ENCODE measurements at places on chromosomes 5 and 9.

GRCh38 chr9:3441197-3441816, 84.5 kb downstream of the RFX3 start:
- DNase-seq = no peak

DNA sequence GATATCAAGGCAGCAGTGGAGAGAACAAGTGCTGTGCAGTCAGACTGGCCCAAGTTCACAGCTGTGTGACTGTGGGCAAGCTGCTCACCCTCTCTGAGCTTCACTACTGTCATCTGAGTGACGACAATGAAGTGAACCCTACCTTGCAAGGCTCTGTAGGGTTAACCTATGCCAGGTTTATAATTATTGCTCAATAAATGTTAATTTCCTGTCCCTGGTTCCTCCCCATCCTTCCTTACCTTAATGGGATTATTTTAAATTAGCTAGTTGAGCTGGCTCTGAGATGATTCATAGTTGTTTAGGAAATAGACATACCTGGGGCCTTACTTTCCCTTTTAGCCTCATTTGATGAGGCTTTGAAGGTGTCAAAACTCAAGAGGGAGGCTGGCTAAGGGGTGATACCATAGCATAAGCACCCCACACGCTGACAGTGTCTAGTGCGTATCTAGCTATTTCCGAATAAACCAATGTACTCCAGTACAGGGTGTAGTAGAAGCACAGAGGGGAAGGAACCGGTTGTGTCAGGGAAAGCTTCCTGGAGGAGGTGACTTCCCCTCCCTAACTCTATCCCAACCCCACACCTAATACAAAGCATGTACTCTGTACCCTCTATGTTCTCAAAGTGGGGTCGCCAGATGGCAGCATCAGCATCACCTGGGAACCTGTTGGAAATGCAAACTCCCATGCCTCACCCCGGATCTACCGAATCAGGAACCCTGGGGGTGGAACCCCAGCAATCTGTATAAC, 63.3 kb upstream of the SLC25A51 start:
- DNase-seq = no peak

GRCh38 chr9:109652112-109652511, 127.9 kb upstream of the PALM2AKAP2 start:
- no peak for DNase-seq

GRCh38 chr5:170268884-170269283, 28.7 kb downstream of the LCP2 start:
- DNase-seq = no peak

DNA sequence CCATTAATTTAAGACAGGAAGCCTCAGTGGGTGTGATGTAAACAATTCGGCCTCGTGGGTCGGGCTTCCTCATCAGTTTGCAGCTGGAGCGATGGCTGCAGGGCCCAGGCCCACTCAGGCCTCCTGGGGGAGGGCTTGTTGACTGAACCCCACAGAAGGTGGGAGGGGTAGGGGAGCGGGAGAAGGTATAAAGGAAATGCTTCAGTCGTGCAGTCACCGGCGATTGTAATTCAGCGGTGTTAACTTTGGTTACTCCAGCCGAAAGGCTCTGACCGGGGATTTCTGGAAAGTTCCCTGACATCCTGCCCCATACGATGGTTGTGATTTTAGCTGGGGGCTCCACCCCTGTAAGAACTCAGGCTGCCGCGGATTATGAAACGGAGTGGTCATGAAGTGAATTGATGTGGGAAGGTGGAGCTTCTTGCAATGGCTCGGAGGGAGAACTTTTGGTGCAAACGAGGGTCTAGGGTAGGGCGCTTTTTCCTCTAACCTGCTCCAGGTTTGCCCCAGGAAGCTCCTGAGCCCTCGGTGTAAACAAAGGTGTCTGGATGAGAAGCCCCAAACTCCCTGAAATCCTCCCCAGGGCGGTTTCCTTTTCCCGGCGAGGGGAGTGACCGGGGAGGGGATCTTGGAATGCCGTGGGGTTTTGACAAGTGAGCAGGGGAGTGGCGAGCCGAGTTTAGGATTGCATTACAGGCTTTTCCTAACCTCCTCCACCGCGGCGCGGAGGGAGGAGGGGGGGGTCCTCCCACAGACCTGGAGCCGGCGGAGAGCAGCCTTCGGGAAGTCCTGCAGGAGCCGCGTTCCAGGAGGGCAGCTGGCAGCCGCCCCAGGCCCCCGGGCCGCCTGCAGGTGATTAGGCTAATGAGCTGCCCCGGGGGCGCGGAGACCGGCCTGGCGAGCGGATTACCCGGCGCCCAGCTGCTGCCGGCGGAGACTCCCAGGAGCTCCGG, 215.5 kb downstream of the PDZD2 start:
- DNase-seq = no peak

DNA sequence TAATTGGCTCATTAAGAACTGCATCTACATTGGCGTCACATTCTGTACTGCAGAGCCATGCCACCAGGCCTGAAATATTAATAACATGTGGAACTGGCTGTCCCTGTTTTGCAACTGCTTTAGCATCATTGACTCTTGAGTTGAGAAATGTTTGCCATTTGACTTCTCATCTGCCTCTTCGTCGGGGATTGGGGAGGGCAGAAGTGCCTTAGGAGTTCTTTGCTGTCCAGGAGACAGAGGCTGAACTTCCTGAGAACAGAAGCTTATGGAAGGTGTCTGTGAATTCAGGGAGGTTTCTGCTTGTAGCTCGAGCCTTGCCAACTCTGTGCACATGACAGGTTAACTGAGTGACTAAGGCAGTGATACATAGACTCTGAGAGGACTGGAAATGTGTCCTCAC, 265.0 kb downstream of the KIF4B start:
- no peak for DNase-seq

- peak; percentile 63 for DNase-seq
These were observed 6.7 kb upstream of the TMEM141 start for GRCh38 chr9:136784249-136784996.

- DNase-seq = no peak
These were observed 68.2 kb upstream of the TNFAIP8 start for GRCh38 chr5:119287547-119288111.

- no peak for DNase-seq
These were observed 222.4 kb downstream of the TSSK1B start for GRCh38 chr5:113212244-113212920.

DNA sequence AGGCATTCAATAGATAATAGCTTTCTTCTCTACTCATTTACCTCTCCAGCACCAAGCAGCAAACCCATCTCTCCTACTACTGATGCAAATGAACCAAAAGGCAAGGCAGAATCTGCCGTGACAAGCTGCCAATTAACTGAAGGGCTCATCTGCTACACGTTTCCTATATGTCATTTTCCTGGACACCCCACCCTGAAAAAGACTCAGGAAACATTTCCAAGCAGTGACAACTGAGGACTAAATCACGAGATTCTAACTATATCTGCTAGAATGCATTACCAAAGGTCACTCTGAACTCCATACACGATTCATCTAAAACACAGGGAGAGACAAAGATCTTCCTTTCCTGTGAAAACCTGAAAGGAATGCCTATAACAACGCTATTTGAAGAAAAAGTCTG, 12.9 kb downstream of the PLPP1 start:
- no peak for DNase-seq

DNA sequence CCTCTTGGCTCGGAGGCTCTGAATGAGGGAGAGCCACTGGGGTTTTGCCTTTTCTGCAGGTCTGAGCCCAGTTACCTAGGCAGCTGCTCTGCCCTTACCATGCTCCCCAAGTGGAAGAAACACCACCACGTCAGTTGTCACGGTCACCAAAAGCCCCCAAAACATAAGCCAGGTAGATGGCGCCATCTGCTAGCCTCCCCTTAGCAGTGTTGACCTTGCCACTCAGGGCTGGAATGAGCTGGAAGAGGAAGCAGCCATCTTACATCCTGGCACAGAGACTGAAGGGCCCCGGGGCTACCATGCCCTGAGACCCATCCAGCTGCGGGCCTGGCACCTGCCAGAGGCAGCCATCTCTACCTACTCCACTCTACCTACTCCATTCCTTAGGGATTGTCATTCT, 7.4 kb downstream of the ZER1 start:
- no peak for DNase-seq

GRCh38 chr5:164220522-164220921, 715.1 kb downstream of the MAT2B start:
- no peak for DNase-seq

- DNase-seq = peak; percentile 23
These were observed 36.8 kb upstream of the SSBP2 start for GRCh38 chr5:81787474-81788242.

DNA sequence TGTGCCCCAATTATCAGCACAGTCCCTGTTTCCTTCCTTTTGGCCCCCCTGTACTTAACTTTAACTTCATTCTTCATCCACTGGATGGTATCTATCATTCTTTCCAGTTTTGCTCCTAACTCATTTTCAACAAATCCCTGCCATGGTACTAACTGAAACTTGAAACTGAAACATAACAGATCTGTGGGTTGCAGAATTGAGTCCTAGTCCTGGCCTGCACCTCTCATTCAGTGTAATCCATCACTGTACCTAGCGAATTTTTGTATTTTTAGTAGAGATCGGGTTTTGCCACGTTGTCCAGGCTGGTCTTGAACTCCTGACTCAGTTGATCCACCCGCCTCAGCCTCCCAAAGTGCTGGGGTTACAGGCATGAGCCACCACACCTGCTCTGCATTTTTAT, 15.3 kb upstream of the PIK3R1 start:
- no peak for DNase-seq

DNA sequence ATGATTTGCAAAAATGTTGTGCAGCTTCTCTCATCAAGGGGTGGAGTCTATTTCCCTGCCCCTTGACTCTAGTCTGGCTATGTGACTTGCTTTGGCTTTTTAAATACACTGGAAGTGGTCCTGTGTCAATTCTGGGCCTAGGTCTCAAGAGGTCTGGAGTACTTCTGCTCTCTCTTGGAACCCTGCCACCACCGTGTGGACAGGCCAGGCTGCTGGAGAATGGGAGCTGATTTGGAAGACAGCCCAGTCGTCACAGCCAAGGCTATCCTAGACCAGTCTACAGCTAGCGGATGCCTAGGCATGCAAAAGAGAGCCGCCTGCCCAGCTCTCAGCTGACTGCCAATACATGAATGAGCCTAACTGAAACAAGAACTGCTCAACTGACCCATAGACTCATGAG, 56.7 kb upstream of the CLINT1 start:
- DNase-seq = no peak

DNA sequence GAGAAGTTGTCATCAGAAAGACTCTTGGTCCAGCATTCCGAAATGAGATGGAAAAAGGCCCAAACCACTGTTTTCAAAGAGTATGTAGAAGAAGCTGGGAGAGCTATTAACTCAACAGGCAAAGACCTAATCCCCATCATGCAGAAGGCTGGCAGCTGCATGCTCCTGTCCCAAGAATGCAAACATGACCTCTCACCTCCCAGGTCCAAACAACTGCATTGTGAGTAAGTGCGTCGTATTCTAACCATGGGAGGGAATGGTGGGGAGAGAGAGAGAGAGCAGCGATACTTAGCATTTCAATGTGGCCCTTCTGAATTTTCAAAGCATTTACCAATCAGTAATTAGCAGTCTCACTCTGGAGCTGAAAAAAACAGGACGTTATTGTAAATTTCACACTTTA, 27.6 kb downstream of the TRPC7 start:
- no peak for DNase-seq

DNA sequence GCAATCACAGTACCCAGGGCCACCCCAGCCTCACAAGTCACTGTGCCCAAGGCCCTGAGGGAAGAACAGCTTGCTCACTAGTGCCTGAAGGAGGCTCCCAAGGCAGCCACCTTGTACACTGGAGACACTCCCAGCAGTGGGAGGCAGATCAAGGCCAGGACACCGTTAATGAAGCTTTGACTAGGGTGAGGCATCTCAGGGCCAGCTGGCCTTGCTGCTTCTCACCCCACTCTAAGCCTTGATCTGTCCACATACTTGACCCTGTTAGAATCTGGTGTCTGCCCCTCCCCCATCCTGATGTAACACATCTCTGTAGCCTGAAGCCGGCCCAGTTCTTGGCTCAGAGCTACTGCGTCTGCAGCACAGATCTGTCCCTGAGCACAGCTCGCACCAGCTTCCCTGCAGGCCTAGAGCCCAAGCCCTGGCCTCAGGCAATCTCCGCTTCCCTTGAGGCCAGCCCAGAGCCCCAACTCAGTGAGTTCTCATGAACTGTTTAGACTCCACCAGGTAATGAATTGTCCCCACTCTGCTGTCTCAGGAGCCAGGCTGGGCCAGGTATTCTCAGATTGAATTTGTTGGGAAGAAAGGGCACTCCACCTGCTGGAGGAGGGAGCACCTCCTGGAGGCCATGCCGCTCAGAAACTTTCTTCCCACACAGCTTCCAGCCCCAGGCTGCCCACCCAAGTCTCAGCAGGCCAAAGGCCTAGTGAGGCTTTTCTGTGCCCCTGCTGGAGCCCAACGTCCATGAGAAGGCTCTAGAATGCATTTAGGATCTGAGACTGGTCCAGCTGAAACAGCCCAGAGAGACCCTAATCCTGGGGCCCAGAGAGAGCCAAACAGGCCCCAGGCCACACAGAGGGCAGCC, 13.4 kb upstream of the JADE2 start:
- peak; percentile 35 for DNase-seq

GRCh38 chr5:4097199-4097598, 501.6 kb downstream of the IRX1 start:
- no peak for DNase-seq

DNA sequence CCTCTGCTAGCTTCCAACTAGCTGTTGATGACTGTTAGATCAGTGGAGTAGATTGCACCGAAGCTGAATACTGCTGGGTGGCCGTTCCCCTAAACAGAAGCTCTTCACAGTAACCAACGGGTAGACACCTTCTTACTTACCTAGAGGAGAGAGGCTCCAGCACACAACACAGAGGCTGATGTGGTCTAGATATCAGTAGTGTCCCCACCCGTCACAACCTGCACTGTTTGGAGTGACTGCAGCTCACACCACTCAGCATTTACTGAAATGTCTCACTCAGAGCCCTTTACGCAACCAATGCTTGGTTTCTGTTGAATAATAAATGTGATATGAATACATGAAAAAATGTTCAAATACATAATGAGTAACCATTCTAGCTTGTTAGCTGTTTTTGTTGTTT, 5.3 kb downstream of the TMEM174 start:
- DNase-seq = no peak

GRCh38 chr9:114231273-114231672, 75.9 kb downstream of the COL27A1 start:
- no peak for DNase-seq

DNA sequence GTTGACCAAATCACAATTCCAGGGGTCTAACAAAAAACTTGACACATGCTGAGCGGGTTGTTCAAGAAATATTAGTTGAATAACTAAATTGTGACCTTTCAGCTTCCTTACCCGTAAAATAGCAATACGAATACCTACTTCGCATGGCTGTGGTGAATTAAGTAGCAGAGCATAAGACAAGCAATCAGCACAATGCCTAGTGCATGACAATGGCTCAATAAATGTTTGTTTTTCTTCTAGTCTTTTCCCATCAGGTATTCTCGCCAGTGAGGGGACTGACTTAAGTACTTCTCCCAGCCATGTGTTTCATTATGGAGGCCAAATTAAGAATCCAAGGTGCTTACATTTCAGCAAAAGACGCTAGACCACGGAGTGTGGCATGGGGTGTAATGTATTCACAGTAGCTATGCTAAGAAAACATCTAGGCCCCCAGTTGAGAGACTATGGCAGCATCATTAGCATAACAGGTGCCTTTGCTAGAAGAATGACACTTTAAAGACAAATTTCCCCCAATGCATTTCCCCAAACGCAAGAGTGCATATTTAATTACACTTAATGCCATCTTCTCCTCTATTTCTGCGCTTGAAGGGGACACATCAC, 145.9 kb downstream of the ASTN2 start:
- no peak for DNase-seq

All from SW 1271 (cell line).